ENCODE measurements at places on chromosomes 5 and 9.

GRCh38 chr9:82382887-82383616 lies 394.5 kb downstream of the SPATA31D1 start:
- DNase-seq, result no peak

DNA sequence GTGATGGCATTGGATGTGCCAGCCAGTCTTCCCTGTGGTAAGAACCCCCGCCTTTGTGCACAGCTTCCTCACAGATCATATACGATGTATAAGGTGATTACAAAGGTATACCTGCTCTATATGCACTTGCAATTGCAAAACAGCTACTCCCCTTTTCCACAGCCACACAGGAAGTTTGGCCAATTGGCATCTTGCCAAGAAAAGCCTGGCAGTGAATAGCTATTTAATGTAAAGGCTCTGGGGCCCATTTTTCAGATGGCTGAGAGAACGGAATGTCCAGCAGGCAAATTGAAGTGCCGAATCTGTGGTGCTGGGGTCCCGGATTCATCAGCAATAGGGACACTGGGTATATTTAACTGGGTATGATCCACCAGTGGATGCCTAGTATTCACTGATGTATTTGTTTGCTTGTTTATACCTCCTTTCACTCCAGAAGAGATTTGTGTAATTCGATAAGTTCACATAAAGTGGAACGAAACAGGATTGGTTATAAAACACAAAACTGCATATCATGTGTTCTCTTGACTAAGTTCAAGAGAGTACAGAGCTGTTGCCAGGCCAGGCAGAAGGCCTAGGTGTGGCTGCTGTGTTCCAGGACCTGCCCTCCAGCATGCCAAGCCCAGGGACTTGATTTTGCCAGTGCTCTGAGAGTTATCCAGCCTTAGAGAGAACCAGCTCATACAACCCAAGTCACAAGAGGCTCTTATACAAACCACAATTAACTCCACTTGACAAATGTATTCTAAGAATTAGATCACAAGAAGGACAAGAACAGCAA lies 27.7 kb upstream of the GABRP start:
- no peak for DNase-seq

- no peak for DNase-seq
These were observed 348.5 kb downstream of the TMEM232 start for GRCh38 chr5:110377943-110378342.

DNA sequence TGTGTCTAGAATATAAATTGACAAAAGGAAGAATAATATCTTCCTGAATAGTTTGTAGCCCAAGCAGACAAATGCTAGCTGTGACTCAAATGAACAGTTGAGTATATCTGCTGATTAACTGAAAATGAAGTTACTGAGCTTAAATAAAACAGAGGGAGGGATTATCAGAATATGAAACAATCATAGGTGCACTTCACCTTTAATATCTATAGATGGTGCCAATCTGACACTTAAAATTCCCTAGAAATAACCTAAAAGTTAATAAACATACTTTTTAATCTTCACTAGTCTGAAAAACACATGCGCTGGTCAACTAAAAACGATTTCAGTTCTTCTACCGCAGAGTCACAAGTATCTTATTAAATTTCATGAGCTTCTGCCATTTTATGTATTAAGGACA lies 280.8 kb upstream of the RASA1 start:
- no peak for DNase-seq

- no peak for DNase-seq
These were observed 152.6 kb downstream of the MED27 start for GRCh38 chr9:131927091-131927490.

- DNase-seq, result peak; percentile 58
These were observed at the start of gene UBE2R2 for GRCh38 chr9:33816327-33817252. Gene UBE2R2 (plus strand): TSS chr9:33817160. CDS start chr9:33817758, 598 bp downstream.

- DNase-seq, result no peak
These were observed 72.7 kb upstream of the SLC25A48 start for GRCh38 chr5:135761746-135762145.

- no peak for DNase-seq
These were observed 24.2 kb downstream of the PCDHGC5 start for GRCh38 chr5:141512911-141513626.

DNA sequence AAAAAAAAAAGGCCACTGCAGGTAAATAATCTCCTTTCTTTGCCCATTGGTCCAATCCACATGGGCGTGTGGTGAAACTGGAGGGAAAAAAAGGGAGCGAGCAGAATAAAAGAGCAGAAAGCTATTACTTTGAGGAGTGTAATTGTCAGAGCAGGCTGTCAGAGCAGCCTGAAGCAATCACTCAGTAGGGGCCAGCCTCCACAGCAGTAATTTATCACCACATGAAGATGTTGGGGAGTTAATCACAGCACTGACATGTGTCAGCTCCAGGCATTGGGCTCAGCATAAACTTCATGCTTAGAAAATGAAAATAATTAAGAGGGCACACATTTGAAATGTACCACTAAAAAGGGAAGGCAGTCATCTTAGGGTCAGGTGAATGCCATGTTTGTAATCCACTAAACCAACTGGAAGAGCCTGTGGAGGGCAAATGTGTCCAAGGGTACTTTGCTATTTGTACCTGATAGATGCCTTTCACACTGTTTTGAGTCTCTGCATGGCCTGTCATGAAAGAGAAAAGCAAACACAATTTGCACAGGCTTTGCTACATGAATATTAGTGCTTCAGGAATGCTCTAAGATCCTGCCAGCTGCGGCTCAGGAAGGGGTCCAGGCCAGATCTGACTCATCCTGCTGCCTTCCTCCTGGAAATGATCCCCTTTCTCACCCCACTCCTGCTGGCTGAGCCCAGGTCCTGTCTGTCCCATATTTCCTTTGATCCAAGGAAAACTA lies 2.9 kb upstream of the PTGER4 start:
- no peak for DNase-seq

GRCh38 chr9:88013607-88014006 lies 39.3 kb upstream of the CDK20 start:
- DNase-seq, result no peak

DNA sequence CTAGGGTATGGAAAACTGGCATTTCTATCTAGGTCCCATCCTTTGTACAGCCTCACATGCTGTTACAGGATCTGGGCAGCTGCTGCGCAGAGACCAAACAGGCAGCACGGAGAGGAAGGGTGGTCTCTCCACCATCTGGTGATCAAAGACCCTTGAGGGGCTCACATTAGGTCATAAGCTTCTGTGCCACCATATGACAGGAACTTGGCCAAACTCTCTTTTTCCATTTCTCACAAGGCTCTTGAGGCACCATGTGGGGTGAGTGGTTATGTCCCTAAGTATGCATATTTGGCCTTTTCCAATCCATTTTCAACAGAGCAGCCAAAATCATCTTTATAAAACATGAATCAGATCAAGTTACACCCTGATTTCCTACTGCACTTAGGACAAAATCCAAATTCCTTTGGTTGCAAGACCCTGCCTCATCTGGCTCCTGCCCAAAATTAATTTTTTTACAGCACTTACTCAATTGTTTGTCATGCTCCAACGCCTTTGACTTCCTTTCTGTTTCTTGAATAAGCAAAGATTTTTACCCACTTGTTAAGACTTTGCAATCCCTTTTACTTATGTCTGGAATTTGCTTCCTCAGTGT lies 730.0 kb downstream of the MAT2B start:
- DNase-seq, result no peak

DNA sequence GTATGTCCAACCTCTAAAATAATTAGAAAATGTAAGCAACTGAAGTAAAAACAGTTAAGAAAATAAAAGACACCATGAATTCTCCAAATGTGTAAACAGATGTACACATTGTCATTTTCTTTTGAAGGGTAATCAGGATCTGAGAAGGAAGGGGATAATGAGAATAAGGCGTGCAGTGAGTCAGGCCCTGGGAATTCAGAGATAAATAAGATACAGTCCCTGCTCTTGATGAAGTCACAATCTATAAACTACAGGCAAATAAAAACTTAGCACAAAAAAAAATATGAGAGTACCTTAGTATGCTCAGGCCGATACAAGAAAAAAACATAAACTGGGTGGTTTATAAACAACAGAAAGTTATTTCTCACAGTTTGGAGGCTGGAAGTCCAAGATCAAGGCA lies 315.3 kb downstream of the DNAH5 start:
- DNase-seq, result no peak

DNA sequence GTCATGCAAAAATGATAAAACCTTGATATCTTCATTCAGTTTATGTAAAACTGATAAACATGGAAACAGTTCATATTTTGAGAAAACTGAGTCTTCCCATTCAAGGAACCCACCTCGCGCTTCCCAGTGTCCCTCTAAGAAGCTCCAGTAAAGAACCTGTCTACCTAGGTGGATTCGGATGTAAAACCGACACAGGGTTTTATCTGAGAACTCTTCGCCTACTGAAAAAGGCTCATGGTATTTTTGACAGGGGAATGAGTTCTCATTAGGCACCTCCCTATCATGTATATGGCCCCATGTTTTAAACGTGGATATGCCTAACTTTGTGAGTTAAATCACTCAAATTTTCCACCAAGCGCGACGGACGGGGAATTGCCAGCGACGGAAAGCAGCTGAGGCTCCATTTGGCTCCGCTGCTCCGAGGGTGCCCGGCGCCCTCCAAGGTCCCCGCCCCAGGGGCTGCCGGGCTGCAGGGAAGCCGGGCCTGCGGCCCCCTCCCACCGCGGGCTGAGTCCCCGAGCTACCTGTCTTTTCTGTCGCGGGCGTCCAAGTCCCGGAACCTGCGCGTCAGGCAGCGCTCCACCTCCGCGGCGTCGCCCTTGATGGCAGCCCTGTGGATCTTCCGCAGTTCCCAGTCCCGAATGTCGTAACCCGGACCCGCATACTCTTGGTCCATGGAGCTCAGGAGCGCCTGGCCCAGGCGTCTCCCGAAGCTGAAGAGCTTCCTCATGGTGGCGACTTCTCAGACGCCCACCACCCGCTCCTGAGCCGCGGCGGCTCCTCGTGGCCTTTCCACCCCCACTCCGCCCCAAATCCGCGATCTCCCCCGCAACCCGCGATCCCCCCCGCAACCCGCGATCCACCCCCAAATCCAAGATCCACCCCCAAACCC lies 594 bp downstream of the ANKRD18A start:
- no peak for DNase-seq

- DNase-seq, result no peak
These were observed 366.5 kb downstream of the IRX1 start for GRCh38 chr5:3962113-3962512.

- DNase-seq, result no peak
These were observed 35.6 kb downstream of the TTC39B start for GRCh38 chr9:15271403-15271802.

DNA sequence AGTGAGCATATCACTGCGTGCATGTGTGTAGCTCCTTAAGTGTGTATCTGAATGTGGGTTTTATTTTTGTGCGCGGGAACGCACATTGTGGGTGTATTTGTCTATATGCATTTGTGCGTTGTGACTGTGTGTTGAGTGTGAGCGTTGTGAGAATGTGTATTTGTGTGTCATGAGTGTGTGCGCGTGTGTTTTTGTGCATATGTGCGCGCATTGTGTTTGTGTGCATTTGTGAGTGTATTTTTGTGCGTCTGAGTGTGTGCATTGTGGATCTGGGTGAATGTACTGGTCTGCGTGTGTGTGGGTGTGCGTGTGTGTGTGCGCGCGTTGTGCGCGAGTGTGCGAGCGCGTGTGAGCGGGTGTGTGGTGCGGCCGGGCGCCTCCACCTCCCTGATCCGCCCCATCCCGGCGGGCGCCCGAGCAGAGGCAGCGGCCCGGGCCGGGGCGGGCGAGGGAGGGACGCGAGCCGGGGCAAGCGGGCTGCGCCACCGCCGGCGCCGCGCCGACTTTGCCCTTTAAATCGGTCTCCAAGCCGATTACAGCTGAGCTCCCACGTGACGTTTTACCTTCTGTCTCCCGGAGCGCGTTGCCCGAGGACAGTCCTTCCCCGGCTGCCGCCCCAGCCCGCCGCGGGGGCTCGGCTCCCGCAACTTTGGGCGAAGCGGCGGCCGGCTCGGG lies at the start of gene RASGRF2:
TSS of gene RASGRF2 (plus strand) at position 596 of the 675 bp plus-strand sequence. CDS start 376 bp downstream, outside the sequence.
- DNase-seq, result no peak

- DNase-seq, result no peak
These were observed 36.2 kb upstream of the GABRP start for GRCh38 chr5:170747357-170747756.

DNA sequence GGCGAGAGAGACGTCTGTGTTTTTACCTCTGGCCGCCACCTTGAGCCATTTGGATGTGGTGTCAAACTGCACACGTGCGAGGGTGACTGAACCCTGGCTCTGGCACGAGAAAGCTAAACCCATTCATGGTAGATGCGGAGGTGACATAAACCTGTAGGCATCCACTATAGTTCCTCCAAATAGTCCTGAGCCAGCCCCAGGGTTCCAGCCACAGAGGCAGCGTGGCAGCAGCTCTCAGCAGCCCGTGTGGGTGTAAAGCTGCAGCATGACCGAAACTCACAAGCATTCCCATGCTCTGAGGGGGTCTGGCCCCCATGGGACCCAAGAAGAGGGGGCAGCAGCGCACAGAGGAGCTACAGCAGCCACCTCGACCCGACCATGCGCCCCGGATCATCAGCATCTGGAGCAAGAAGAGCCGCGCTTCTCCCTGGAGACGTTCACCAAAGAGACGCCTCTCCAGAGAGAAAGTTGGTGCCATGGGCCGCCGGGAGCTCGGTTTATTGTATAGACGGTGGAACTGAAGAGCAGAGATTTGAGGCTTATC lies 303.8 kb upstream of the IRX4 start:
- DNase-seq, result no peak

- DNase-seq, result no peak
These were observed 887 bp upstream of the MAP3K1 start for GRCh38 chr5:56814361-56814962.

GRCh38 chr5:73214996-73215395 lies 42.0 kb downstream of the TMEM174 start:
- DNase-seq, result no peak

DNA sequence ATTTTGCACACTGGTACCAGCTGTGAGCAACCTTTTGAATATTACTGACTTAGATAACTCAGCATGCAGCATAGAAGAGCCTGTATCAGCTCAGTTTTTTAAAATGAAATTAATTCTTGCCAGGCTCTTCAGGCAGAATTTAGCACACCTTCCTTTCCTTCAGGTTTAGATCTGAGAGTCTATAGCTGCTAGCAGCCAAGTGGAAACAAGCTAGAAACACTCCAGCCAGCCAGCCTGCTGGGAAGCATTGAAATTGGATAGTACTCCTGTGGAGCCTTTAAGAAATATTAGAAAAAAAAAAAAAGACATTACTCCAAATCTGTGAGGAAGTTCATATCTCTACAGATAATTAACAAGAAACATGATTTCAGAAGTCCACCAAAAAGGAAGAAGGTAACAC lies 812.2 kb downstream of the DTWD2 start:
- no peak for DNase-seq

DNA sequence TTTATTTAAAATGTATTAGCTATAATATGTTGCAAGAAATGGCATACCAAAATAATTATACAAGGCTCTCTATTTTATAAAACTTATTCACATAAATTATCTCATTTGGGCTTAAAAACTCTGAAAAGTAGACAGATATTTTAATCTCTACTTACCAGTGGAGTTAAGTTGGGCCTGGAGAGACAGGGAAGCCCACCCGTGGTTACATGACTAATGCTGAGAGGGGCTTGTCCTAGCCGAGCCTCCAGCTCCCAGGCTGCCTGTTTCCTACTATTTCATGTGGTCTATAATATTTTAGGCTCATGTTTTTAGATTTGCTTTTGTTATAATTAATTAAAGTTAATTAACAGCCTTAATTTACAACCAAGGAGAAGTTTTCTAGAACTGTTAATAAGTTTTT lies 20.9 kb upstream of the ASPN start:
- DNase-seq, result no peak

Data from esophagus squamous epithelium (tissue), 5 donors.